Lung (tissue), 17 donors: ENCODE measurements at places on chromosomes 5 and 9. TPM values are rescaled to one million over a fixed set of nuclear protein-coding genes. Genes with fewer than 3 reads are reported as not detected.
A peak's percentile ranks its signal among the peaks of the same experiment; 100 is the strongest.

Gene EDIL3
- total RNA-seq, result 12.6 TPM

Gene PRRC2B
- 171 TPM for total RNA-seq

Gene OR2V2
- total RNA-seq, result not detected

Gene TSLP
- total RNA-seq, result 0.60 TPM

- H3K4me3 ChIP-seq, result peak overlapping the region; percentile 31
- peak overlapping the region; percentile 61 for H3K27ac ChIP-seq
- H3K27me3 ChIP-seq, result peaks cover 9% of the 10 kb centered on the region
- peaks cover 3% of the 10 kb centered on the region for H3K4me1 ChIP-seq
These were observed 3.9 kb upstream of the NKD2 start for GRCh38 chr5:1004461-1005248.

- no peak overlapping the region for H3K4me3 ChIP-seq
- no peak overlapping the region for H3K27ac ChIP-seq
- H3K4me1 ChIP-seq, result no peaks in the 10 kb centered on the region
- no peak for DNase-seq
- H3K36me3 ChIP-seq, result peaks cover 21% of the 10 kb centered on the region
These were observed 32.6 kb downstream of the DIAPH1 start for GRCh38 chr5:141586246-141586645.

- no peak overlapping the region for H3K4me3 ChIP-seq
- peaks cover 3% of the 10 kb centered on the region for H3K4me1 ChIP-seq
- DNase-seq, result peak; percentile 62
- H3K27me3 ChIP-seq, result no peaks in the 10 kb centered on the region
These were observed 94.5 kb upstream of the EFNA5 start for GRCh38 chr5:107764976-107765804.

DNA sequence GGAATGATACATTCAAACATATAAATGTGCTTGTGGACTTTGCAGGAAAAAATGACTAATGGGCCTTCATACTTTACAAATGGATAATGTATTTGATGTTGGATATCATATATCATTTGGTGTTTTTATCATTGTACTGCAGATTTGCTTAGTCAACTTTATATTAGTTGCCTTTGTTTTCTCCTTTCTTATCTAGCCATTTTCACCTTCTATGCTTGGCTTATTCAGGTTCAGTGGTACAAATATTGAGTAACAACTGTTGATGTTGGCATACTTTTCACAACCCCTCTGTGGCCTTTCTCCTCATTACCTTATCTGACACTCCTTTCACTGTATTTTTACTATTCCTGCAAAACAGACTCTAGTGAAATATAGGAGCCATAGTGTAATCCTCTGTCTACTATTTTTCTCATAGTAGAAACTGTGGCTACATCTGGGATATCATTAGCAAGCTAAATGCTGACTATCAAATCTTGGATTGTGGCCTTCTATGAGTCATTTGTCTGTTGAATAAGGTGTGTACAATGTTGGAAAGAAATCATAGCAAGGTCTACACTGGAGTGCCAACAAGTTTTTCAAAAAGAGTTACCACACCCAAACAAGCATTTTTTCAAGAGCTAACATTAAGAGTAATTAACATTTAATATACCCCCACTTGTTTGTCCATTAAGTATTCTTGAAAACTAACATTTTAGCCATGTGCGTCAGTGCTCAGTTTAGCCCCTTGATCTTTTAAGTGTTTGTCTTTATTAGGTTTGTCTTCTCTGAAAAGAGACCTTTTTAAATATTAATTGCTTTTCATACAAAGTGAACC is 330.1 kb downstream of the ADGRV1 start:
- no peak overlapping the region for H3K4me3 ChIP-seq
- DNase-seq, result no peak
- H3K27me3 ChIP-seq, result no peaks in the 10 kb centered on the region
- H3K4me1 ChIP-seq, result no peaks in the 10 kb centered on the region
- no peak overlapping the region for H3K27ac ChIP-seq

- H3K36me3 ChIP-seq, result no peaks in the 10 kb centered on the region
- DNase-seq, result no peak
- H3K27me3 ChIP-seq, result no peaks in the 10 kb centered on the region
- no peak overlapping the region for H3K27ac ChIP-seq
- no peak overlapping the region for H3K4me3 ChIP-seq
- H3K4me1 ChIP-seq, result no peaks in the 10 kb centered on the region
These were observed 1061.8 kb upstream of the ARRDC3 start for GRCh38 chr5:92444888-92445287.
